Osteocyte (in vitro differentiated cells): ENCODE measurements at places on chromosomes 5 and 9. TPM values are rescaled to one million over a fixed set of nuclear protein-coding genes. Genes with fewer than 3 reads are reported as not detected.

- no peak for DNase-seq
Observed at GRCh38 chr5:90530736-90531487, 1.5 kb upstream of the LYSMD3 start.

DNA sequence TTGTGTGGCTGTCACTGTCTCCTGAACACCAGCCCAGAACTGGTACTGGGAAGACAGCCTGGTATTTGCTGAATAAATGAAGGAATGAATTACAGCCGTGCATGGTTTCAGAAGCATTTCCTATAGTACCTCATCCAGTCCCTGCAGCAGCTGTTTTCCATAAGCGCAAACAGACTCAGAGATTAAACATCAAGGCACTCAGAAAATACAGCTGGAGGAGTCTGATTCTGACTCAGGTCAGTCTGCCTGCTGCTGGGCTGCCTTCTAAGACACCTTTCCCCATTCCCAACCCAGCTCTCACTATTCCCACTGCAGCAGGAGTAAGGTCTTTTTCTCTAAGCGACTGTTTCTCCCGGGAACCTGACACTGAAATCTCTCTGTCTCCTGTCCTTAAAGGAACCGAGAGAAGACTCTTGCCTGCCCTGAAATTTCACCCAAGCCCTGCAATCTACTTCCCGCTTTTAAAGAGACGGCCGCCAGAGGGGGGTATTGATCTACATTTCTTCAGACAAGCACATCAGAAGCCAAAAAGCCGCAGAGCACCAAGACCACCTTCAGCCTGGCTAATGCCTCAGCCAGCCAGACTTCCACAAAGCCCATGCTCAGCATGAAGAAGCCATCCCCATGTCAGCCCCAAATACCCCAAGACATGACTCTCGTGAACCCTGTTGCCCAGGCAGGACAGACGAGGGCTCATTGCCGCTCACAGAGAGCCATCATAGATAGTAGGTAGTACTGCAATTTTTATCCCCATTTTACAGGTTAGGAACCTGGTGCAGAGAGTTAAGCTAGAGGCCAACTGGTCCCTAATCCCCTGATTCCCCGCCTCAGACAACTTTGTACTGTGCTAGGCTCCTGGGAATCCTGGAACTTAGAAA is 5.4 kb upstream of the FOXI1 start:
- DNase-seq = peak; percentile 92

DNA sequence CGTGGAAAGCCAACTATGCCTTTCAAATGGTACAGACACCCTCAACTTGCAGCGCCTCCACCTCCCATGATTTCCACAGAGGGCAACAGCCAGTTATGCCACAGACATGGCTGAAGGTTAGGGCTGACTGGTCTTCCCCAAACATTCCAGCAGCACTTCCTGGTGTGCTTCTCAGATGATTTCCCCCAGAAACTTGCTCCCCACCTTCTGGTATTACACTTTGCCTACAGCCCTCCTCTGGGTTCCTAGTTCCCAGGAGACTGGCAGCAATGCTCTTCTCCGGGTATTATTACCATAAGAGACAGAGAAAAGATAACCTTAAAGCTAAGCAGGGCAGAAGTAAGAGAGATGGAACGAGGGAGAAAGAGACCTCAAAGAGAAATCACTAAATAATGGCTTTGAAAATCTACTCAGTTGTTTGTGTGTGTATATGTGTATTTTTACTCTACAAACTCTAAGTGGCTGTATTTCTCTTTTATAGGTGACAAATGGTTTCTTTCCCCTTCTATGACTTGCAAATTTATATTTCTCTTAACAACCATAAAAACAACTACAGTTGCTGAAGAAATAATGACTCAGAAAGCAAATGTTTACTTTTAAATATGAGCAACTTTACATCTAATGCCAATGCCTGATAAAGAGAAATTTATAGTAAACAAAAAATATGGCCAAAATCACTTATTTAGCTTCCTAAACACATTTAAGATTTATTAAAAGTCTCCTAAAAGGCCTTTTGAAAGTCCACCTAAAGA is 133.8 kb downstream of the PDE4D start:
- no peak for DNase-seq

DNA sequence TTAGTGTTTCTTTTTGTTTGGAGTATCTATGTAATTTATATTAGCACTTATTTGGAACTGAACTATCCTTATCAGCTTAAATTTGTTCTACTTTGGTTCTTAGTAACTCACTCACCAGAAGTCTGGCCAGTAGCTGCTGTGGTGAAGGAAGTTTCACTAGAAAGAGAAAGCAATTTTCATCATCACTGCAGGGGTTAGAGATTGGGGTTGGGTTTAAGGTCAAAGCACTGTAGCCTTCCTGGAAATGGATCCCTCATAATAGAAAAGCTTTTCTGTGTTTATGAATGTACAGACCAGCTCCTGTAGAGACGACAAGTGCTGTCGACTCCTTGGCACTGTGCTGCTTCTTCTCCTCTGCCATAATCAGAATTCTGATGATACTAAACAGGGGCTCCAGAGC is 22.2 kb downstream of the MROH2B start:
- no peak for DNase-seq

DNA sequence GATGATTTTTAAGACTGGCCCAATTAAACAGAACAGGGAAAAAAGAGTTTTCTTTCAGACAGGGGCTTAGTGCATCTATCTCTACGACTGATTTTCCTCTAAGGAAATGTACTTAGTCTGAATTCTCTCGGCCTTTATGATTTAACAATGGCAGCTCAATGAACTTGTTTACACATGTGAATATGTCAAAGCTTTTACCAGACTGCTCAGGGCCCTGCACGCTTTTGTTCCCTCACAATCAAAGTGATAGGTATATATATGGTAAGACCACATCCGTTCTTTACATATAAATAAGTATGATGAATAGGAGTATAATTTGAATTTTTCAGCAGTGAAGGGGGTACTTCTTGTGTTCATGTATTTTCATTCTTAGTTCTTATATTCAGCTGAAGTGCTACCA is 27.6 kb downstream of the LEAP2 start:
- no peak for DNase-seq

DNA sequence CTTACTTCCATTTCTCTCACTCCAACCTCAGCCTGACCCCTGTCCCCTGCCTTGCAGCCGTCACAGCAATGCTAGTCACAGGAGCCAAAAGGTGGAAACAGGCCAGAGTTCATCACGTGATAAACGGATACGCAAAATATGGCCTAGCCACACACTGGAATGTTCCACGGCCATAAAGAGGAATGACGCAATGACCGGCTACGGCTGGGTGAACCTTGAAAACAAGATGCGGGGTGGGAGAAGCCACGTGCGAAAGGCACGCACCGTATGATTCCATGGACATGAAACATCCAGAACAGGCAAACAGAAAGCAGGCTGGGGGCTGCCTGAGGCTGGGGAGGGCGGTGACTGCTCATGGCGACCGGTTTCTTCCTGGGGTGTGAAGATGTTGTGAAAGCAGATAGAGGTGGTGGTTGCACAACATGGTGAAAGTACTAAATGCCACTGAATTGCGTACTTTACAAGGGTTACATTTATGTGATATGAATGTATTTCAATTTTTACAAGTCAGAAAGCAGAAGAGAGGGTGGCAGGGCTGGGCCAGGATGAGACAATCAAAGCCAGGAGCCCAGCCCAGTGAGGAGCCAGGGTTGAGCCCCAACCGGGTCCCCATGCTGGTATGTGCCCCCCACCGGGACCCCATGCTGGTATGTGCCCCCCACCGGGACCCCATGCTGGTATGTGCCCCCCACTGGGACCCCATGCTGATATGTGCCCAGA is 117.8 kb upstream of the SARDH start:
- no peak for DNase-seq

DNA sequence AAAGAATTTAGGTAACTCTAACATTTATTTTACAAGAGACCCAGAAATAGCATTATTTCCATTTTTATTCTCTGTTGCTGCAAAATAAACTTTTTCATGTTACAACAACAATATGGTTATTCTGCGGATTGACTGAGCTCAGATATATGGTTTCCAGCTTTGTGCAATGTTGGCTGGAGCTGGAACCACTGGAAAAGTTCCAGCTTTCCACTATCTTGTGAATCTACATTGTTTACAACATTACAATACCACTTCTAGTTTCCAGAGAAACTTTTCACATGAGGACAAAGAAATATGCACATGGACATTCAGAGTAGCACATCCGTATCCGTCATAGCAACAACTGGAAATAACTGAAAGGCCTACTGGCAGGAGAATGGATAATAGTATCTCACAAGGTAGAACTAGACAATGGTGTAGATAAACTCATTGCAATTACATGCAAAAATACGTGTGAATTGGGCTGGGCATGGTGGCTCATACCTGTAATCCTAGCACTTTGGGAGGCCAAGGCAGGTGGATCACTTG is 436.1 kb upstream of the ADAMTS16 start:
- no peak for DNase-seq

TMEM252 gene
- not detected in 2 replicates for total RNA-seq

- no peak for DNase-seq
Observed at GRCh38 chr9:95901506-95901905, 26.0 kb downstream of the ERCC6L2 start.

DNA sequence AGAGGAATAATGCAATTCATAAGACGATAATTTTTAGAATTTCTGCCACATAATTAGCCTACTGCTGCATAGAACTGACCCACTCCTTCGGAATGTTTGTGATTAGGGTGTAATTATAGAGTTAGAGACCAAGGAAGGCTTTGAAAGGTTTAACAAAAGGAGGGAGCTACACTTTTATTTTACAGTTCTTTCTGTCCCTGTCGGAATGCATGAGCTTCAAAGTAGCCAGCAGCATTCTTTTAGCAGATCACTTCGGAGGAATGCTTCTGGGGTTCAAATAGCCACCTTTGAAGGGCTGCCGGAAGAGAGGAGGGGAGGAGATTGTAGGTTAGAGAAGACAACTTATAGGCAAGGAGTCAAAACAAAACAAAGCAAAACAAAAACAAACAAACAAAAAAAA is 168.1 kb downstream of the GRIA1 start:
- no peak for DNase-seq

TIGD6 gene
- total RNA-seq = 5.6 and 5.9 TPM in 2 replicates

GMCL2 gene
- total RNA-seq = not detected in 2 replicates

GRCh38 chr9:94743035-94743954 is 16.8 kb downstream of the AOPEP start:
- DNase-seq = no peak

GARNL3 gene
- total RNA-seq = 5.3 and 6.0 TPM in 2 replicates

- DNase-seq = no peak
Observed at GRCh38 chr9:137456864-137457405, 2.2 kb downstream of the NSMF start.

GRCh38 chr9:124306098-124306735 is 48.5 kb downstream of the NEK6 start:
- no peak for DNase-seq

SLC4A9 gene
- not detected in 2 replicates for total RNA-seq

DNA sequence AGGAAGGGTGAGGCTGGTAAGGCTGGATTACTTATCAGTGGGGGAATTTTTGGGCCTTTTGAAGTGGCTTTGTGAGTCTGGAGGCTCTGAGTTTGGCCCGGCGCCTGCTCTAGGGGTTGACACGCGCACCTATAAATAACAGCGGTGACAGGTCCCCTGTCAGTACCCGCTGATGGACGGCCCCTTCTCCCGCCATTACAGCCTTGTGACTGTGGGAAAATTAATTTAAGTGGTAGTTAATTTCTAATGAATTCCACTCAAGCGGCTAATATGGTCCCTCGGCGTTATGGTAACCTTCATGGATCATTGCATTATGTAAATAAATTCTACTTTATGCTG is 16.5 kb downstream of the MRPL36 start:
- no peak for DNase-seq
